ENCODE measurements at places on chromosomes 7 and 10. TPM values are rescaled to one million over a fixed set of nuclear protein-coding genes. Genes with fewer than 3 reads are reported as not detected.

DNA sequence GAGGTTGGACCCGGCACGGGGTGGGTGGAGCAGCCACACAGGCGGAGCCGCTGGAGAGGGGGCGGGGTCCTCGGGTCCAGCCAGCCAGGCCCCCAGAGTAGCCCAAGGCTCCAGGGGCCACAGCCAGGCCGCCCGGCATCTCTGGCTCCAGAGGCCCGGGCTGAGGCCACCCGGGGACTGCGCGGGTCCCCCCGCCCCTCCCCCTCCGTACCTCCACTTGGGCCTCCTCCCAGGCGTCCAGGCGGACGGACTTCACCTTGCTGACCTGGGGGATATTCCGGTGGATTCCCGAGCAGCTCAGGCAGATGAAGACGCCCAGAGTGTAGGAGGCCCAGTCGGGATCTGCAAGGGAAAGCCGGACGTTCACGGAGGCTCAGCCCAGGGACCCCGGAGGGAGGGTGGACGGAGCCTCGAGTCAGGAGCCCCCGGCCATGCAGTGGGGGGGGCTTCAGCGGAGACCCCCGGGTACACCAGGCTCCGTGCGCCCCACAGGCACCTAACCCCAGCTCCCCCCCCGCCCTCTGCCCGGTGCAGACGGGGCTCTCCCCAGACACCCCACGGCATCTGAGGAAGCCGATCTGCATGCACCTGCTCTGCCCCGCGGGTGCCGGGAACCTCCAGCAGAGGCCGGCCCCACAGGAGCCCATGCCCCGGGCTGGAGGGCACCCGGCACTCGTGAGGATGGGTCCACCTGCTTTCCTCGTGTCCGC lies 19.2 kb downstream of the ADAP1 start:
- no peak for DNase-seq

The C10orf90 gene
- not detected for total RNA-seq

DNA sequence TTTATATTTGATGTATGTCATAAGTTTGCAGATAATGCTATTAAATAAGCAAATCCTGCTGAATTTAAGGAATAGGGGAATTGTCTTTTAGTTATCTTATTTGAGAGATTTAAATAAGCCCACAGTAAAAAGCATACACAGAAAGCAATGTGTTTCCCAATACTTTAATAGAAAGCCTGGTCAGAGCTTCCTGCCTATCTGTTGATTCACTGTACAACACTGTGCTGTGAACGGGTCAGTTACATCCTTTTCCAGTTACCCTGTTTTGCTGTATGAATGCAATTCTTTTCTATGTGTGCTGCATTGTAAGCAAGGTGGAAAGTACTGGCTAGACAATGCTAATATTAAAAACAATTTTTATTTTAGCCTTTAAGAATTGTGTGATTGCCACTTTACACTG lies 81.2 kb downstream of the ANKRD7 start:
- DNase-seq = no peak

- DNase-seq = no peak
Measured at GRCh38 chr10:43048301-43049051, 28.4 kb upstream of the RET start.

GRCh38 chr7:154837622-154838021 lies 165.3 kb downstream of the PAXIP1 start:
- no peak for DNase-seq

DNA sequence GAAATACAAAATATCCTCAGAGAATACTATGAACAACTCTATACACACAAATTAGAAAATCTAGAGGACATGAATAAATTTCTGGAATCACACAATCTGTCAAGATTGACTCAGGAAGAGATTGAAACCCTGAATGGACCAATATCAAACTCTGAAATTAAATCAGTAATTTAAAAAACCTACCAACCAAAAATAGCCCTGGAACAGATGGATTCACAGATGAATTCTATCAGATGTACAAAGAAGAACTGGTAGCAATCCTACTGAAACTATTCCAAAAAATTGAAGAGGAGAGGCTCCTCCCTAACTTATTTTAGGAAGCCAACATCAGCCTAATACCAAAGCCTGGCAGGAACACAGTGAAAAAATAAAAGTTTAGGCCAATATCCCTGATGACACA lies 190.0 kb downstream of the HPSE2 start:
- DNase-seq = no peak

The SH2B2 gene
- 0.89 TPM for total RNA-seq

GRCh38 chr7:96174812-96175211 lies 147.1 kb downstream of the SLC25A13 start:
- DNase-seq = no peak

GRCh38 chr10:129993621-129994020 lies 29.5 kb upstream of the EBF3 start:
- no peak for DNase-seq

The SSC4D gene
- not detected for total RNA-seq

DNA sequence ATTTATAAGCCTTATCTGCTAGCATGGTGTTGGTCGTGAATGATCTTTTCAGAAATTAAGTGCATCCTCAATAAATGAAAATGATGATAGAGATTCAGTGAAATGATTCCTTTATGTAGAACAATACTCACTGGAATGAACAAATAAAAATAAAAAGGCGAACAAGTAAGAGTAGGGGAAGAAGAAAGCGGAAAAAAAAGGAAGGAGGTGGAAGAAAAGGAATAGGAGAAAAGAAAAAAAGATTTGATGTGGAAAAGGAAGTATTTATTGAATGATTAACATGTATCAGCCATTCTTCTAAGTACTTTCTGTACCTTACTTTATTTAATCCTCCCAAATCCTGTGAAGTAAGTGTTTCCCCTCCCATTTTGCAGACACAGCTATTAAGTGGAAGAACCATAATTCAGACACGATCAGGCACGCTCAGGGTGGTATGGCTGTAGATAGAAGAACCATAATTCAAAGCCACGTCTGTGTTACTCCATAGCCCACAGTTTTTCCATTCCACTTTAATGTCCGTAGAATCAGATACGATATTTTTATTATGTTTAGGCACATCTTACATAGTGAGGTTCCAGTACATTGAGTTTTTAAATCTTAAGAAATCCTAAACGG lies 156.2 kb upstream of the LAMB4 start:
- no peak for DNase-seq

- no peak for DNase-seq
Measured at GRCh38 chr10:2679646-2680045, 387.7 kb upstream of the PFKP start.

DNA sequence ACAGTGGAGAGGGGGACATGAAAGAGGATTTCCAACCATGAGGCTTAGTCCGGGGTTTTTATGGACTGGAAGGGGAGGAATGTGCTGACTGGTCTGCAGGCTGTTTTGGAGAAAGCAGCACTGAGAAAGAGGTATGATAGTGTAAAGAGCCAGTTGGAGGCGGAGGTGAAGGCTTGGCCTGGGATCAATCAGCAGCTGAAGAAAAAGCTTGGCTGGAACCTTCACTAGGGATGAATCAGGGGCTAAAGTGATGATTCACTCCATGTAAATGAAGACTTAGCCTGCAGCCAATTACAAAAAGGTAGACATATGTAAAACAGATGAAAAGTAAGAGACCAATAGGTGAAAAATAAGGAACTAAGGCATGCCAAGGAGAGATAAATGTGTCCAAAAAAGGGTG lies 1382.6 kb downstream of the GATA3 start:
- DNase-seq = no peak

- DNase-seq = peak; percentile 14
Measured at GRCh38 chr7:139602143-139602722, 78.7 kb downstream of the CLEC2L start.

The GIMAP2 gene
- 95.1 TPM for total RNA-seq

- DNase-seq = no peak
Measured at GRCh38 chr10:85609509-85609908, 757.1 kb downstream of the GRID1 start.
